NCI-H2107 (cell line): ENCODE measurements at places on chromosomes 16 and 17.

DNA sequence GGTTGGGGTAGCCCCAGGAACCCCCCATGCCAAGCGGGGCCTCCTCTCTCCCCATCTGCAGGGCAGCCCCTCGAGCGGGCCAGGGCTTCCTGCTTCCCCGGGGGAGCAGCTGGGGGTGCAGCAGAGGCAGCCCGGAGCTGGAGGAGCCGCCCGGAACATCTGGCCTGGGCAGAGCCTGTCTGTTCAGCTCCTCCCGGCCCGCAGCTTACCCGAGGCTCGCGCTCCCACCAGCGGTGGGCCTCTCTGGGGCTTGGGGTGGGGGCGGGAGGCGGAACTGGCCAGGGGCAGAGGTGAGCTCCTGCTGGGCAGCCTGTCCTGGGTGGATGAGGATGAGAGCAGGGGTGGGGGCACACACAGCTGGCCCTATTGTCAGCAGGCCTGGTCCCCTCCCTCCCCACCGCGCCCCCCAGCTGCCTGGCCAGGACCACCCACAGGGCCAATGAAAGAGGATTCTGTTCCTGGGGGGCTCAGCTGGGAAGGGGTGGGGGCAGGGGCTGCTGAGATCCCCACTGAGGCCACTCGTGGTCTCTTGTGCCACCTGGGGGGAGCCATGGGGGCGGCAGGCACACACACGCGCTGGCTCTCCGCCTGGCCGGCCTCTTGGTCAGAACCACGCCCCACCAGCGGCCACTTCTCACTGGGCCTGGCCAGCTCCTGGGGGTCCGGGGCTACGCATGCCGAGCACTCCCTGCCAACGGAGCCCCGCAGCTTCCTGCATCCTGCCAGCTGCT is 34.7 kb downstream of the BAHCC1 start:
- no peak for DNase-seq

- DNase-seq, result peak; percentile 43
Measured at GRCh38 chr17:77400445-77400870, 259.7 kb downstream of the SEC14L1 start.

GRCh38 chr16:89265647-89266046 is 48.1 kb downstream of the ZNF778 start:
- DNase-seq, result no peak

GRCh38 chr16:75616521-75617010 is 6.5 kb downstream of the ADAT1 start:
- DNase-seq, result no peak

GRCh38 chr17:39621523-39622379 is 5.0 kb upstream of the PPP1R1B start:
- peak; percentile 84 for DNase-seq
